ENCODE measurements at places on chromosomes 13 and 19.

DNA sequence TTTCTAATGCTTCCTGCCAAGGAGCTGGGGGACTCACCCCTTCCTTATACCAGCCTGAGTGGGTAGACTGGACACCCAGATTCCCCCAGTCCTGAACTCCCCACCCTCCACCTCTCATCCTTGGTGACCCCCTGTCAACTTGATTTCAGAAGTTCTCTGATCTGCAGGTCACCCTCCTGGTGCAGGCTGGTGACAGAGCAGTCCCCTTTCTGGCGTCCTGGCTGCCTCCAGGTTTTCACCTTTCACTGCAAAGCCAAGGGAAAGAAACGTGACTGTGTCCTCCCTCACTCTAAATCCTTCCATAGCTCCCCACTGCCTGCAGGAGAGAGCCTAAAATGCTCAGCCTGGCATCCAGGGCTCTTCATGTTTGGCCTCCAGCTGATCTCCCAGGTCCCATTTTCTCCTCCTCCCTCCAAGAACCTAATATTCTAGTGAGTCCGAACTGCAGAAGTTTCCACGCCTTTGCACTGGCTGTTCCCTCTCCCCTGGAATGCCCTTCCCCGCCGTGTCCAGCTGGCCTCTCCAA lies 4.1 kb upstream of the MATK start:
- no peak for DNase-seq

GRCh38 chr19:51931921-51932320 lies 4.6 kb downstream of the ZNF613 start:
- DNase-seq = no peak

- DNase-seq = no peak
These were observed 7.2 kb upstream of the NUP62 start for GRCh38 chr19:49936549-49936948.

DNA sequence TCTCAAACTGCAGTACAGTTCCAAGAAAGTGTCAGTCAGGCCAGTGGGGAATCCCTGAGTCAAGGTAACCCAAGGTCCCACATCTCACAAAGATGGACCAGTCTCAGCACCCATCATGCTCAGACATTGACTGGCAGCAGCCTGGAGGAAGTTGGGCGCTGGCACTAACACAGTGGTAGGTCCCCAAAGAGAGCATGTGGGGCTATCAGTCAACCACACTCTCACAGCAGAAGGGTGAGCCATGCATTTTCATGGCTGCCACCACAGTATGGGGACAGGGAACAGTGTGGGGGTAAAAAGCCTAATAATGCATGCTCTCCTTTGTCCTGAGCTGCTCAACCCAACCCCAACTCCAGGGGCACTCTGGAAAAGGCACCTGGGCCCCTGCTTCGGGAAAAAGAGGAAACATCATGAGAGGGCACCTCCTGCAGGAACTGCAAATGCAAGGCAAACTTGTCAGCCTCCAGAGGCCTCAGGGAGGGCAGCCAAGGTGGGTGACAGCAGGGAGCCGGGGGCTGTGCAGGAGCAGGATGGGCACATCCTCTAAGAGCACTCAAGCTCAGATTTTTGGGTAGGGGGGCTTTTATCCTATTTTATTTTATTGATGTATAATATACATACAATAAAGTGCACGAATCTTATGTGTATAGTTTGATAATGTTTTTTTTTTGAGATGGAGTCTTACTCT lies 9.5 kb upstream of the PLEKHF1 start:
- DNase-seq = no peak

- DNase-seq = no peak
These were observed 311.0 kb downstream of the KCNRG start for GRCh38 chr13:50326271-50326670.

- DNase-seq = no peak
These were observed 1.3 kb upstream of the RDH8 start for GRCh38 chr19:10011974-10012373.

GRCh38 chr13:110650436-110650835 lies 35.1 kb downstream of the NAXD start:
- no peak for DNase-seq

DNA sequence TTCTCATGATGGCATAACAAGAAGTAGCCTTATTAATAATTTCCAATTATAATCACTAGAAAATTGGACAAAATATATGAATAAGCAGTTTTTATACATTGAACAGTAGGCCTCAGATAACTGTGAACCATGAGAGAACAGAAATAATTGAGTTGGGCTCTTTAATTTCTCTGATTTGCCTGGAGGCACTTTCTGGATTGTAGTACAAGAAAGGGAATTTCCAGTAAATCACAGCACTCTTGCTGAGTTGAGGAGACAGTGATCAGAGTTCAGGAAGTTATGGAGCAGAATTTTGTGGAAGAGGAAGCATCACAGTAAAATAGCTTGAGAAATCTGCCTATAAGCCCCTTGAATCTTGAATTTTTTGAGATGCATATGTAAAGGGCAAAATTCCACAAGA lies 216.2 kb downstream of the MAB21L1 start:
- DNase-seq = no peak

GRCh38 chr13:23655321-23655720 lies 85.1 kb downstream of the TNFRSF19 start:
- no peak for DNase-seq
